KBM-7 (cell line): ENCODE measurements at places on chromosomes 12 and 14.

- no peak for DNase-seq
Observed at GRCh38 chr12:12537421-12537820, 25.2 kb downstream of the DUSP16 start.

- no peak for DNase-seq
Observed at GRCh38 chr12:107539196-107539939, 146.2 kb upstream of the PWP1 start.

DNA sequence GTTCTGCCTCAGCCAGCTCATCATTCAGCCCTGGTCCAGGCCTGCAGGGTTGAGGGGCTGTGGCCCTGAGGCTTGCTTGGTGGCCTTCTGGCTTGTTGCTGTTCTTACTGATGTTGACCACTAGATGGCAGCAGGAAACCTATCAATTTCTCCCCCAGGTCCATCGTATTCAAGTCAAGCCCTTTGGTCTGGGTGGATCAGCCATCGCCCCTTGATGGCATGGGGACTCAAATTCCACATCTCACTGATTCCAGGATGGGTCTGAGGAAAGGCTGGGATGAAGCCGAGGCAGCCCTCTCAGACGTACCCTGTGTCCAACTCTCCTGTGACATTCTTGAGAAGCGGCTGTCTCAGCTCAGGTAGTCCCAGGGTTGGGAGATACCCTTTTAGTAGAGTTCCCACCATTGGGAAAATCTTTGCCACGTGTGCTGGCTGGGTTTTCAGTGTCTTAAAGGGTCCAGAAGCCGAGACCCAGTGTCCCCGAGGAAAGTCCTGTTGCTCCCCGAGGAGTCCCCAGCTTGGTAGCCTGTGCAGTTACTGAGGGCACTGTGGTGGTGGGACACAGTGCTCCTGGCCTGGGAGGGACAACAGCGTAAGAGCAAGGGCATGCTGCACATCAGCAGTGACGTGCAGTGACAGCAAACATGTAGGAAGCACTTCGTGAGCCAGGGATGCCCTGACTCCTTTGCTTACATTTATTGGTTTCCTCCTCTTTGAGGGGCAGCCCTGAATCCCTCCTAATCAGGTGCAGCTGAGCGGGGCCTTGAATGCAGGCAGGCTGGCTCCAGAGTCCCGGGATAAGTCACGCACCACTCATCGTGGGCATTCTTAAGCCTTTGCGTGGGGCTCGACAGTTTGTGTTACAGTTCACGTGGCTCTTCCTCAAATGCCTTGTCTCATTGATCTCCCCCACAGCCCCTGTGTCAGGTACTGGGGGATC is 58.6 kb downstream of the TSPAN9 start:
- DNase-seq = peak; percentile 81

DNA sequence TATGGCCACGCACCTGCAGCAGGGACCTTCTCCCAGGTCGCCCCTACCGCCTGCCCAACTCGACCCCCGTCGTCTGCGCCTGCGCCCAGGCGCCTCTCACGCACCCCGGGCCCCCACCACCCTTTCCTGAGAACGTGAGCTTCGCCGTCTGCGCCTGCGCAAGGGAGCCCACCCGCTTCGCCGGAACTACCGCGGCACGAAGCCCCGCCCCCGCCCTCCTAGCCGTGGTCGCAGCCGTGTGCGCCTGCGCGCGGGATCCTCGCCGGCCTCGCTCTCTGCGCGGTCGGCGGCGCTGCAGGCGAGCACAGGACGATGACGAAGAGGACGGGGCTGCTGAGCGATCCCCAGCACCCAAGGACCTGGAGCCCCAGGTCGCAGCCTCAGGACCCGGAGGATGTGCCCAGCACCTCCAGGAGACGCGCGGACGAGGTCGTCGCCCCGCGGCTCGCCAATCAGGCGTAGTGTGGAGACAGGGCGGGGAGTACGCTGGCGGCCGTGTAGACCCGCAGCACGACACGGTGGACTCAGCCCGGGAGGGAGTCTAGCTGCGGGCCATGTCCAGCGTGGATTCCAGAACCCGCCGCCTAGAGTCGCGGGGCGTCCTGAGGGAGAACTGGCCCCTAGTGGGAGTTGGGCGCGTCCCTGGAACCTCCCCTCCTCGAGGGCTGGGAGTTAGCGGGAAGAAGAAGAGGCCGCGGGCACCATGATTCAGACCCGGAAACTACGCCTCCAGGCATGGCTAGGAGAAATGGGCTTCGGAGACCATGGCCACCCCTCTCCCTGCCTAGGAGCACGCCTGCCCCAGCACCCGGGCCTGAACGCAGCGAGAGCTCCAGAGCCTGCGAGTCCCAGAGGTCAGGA is 1120.8 kb upstream of the TMEM132C start:
- no peak for DNase-seq

DNA sequence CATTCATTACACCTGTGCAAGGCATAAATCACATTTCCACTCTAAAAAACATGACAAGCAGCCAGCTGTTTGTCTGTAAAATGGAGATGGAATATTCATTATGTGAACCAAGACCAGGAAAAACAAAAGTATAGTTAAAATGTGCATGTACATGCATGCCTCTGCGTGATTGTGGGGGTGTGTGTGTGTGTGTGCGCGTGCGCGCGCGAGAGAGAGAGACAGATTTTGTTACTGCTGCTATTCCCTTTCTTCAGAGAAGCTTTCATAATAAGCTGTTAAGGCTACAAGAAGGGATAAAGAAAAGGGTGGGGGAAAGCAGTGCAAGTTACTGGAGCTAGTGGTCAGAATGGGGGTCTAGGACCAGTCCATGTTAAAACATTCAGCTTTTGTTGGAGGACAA is 430.3 kb downstream of the NAV3 start:
- DNase-seq = no peak

DNA sequence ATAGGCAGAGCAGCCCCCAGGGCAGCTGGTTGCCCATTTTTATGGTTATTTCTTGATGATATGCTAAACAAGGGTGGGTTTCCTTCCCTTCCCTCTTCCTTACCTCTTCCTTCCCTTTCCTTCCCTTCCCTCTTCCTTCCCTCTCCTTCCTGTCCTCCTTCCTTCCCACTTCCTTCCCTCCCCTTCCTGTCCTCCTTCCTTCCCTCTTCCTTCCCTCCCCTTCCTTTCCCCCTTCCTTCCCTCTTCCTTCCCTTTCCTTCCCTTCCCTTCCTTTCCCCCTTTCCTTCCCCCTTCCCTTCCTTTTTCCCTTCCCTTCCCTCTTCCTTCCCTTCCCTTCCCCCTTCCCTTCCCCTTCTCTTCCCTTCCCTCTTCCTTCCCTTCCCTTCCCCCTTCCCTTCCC is 87.7 kb downstream of the MAP1LC3B2 start:
- DNase-seq = no peak

- no peak for DNase-seq
Observed at GRCh38 chr12:76520348-76520747, 39.2 kb downstream of the OSBPL8 start.
